ENCODE measurements at places on chromosomes 1 and 21.

GRCh38 chr1:176735201-176735600 is 272.2 kb downstream of the PAPPA2 start:
- no peak for DNase-seq

- peak; percentile 49 for DNase-seq
Observed at GRCh38 chr1:94456736-94457135, 38.5 kb downstream of the ABCD3 start.

DNA sequence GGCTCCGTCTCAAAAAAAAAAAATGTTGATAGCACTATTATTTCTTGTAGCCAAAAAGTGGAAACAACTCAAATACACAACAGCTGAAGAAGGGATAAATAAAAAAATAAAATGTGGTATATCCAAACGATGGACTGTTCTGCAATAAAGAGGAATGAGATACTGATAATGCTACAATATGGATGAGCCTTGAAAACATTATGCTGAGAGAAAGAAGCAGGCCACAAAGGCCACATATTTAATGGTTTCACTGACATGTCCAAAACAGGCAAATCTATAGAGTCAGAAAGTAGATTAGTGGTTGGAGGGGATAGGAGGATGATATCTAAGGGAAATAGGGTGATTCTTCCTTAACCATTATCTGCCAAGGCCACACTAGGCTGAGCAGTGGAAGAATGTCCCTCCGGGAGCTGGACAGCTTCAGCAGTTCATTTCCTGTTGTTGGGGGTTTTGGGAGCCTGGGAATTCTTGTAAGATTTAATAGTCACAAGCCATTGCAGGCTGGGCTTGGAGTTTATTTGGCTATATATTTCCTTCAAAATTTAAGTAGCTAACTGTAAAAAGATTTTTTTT is 53.5 kb downstream of the ST3GAL3 start:
- no peak for DNase-seq

GRCh38 chr1:84675106-84675505 is 15.2 kb downstream of the SSX2IP start:
- peak; percentile 23 for DNase-seq

DNA sequence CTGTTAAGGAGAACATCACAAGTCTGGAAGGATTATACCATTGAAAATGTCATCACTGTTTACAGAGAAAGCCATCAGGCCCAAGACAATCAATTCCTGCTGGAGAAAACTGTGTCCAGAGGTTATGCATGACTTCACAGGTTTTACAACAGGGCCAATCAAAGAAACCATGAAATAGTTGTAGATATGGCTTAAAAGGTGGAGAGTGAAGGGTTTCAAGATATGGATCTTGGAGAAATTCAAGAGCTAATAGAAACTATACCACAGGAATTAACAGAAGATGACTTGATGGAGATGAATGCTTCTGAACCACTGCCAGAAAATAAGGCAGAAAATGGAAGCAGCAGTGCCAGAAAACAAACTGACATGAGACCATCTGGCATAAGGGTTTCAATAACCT is 30.2 kb downstream of the USP1 start:
- DNase-seq: peak; percentile 2

DNA sequence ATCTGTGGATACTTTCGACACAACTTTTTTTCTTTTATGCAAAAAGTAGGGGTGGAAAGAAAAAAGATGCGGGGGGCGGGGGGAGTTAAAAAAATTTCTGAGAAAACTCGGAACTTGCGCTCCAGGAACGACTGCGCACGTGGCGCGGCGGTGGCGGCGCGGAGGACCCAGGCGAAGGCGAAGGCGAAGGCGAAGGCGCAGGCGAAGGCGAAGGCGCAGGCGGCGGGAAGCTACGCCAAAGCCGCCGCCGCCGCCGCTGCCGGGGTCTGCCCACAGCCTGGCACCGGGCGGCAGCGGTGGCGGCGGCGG is 208 bp upstream of the BARHL2 start:
- no peak for DNase-seq

DNA sequence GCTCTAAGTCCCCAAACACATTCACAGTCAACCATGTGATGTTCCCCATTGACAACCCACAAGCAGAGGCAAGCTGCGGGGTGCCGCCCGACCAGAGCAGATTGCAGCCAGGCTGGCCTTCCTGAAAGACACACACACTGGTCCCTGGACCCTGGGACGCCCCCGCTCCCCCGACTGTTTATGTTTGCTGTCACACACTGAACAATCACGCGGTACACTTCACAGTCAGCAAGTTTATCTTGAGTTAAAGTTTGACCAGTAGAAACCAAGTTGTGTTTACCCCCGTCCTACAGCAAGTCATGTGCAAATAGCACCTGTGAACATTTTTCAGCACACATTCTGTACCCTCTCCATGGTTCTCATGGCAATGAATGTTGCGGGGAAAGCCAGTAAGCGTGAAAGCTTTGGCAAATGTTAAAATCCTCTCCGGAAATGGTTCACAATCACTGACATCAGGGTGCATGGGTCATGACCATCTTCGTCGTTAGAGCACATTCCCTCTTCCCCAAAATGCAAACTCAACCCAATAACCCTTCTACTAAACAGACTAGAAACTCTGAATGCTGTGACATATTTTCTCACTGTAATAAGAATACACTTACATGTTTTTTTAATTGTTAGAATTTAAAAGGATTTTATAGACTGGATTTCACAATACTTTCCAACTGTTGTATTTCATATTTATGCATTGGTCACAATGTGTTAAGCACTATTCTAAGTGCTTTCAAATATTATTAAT is 33.3 kb upstream of the IRF2BP2 start:
- DNase-seq: no peak

GRCh38 chr1:167898578-167899222 is 15.2 kb downstream of the ADCY10 start:
- DNase-seq: no peak

DNA sequence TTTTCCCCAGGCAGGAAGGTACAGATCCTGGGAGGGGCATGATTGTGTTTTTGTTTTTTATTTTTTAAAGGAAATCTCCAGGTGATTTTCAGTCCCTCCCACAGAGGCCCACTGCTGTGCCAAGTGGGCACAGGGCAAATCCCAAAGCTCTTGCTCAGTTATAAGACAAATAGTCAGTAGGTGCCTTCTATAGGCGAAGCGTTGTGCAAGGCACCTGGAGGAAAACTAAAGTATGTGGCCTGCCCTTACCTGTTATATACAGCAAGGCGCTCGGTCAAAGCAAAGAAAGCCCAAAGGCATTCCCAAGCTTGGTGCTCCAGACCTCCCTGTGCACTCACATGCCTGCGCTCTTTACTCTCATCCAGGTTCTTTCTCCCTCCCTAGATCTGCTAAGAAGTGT is 81.0 kb downstream of the KCNJ15 start:
- no peak for DNase-seq

DNA sequence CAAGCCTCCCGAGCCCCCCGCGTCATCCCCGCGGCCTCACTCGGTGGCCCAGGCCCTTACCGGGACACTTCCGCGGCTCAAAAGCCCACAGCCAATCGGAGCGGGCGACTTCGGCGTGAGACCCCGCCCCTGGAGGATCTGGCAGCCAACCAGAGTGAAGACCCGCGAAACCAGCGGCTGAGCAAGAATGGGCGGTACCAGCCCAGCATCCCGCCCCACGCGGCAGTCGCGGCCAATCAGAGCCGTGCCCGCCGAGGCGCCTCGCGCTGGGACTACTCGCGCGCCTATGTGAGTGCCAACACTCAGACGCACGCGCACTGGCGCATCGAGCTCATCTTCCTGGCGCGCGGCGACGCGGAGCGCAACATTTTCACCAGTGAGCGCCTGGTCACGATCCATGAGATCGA is 22.5 kb downstream of the DISP3 start:
- no peak for DNase-seq

DNA sequence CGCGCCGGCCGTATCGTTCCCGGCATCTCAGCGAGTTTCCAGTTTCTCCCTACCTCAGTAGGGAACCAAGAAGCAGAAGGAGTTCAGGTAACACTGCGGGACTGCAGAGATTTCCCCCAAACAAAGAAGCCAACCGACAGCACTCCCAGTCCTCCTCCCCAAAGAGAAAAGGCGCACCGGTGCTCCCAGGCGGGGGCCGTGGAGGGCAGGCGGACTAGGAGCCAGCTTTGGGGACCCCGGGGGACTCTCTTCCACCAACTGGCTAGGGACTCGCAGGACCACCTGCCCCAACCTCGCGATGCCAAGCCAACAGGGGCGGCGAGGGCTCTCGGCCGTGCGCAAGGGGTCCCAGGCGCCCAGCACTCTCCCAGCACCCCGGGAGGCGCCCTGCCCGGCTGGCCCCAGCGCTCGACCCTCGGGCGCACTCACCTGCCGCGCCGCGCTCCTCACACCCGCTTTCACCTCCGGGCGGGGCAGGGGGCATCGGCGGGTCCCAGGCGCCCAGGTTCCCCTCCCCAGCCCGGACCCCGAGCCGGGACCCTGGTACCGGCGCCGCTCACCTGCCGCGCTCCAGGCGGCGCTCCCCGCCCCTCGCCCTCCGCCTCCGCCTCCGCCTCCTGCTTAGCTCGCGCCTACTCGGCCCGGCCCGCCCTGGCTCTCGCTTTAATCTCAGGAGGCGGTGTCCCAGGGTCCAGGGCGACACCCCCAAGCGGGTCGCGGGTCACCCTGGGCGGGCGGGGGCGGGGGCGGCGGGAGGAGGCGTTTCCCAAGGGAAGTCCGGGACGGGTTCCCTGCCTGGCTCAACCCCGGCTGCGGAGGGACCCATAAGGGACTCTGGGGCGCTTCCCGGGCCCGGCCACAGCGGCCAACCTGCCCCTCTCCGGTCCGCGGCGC is at the start of gene TMPRSS2:
Gene TMPRSS2, minus strand, starts transcription at position 638 of the 894 bp plus-strand sequence. CDS start 10,025 bp downstream, outside the sequence.
- DNase-seq: peak; percentile 25

DNA sequence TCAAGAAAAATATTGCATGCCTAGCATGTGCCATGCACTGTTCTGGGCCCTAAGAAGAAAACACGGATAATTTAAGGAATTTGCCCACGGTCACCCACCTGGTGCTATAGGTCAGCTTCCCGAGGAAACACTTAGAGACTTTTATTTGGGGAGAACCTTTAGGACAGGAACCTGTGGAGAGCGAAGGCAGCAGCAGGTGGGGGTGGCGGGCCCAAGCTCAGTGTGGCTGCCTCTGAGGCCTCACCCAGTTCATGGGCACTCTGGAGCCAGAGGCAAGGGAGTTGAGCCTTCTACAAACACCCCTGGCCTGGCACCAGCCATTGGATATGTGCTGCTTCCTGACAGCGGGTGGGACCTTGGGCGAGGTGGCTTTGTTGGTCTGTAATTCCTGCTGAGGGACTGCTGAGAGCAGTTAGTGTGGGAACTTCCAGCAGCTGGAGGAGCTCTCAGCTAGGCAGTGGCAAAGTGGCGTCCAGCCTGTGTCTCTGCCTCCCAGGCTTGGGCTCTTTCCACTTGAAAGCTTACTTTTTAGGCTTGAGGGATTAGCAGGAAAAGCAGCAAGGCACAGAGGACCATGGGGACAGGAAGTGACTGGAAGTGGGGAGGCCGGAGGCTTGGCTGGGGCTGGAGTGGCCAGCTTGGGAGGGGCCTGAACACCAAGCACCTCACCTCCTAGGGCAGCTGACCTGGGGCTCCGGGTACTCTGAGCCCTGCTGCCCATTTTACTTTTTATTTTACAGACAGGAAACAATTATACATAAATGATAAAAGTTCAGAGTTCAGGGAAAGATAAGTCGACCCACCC is 19.1 kb downstream of the MRPL37 start:
- DNase-seq: no peak

DNA sequence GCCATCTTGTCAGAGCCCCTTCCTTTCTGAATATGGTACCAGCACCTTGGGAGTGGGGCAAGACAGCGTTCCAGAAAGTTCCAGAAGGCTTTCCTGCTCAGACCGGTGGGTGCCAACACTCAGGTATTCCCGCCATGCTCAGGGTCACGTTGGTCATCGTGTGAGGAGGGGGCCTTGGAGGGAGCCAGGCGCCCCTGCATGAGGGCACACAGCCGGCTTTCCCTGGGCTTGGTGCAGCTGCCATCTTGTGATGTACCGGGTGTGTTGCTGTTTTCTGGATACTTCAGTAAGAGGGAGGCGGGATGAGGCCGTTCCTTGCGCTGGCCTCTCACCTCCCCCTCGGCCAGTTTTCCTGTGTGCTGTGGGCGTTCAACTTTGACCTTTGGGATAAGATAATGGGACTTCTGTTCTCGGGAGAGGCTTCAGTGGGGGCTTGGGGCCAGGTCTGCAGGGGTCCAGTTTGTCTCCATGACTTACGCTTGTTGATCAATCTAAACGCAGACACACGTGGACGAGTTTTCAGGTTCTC is 69.7 kb downstream of the PRDM16 start:
- DNase-seq: no peak

DNA sequence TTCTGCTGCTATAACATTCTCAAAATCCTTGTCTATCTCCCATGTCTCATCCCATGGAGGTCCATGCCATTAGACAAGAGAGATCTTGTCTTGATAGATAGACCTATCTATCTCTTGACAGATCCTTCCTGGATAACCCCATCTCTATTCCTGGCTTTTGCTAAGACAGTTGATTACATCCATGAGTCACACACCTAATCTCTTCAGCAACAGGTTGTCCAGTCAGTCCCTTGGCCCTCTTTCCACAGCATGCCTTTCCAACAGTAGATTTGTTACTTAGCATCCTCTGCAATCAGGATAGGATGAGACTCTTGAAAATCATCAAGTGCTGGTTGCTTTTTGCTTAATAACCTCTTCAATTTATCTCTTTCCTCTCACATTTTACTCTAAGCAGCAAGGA is 46.6 kb downstream of the TRMT1L start:
- DNase-seq: no peak

DNA sequence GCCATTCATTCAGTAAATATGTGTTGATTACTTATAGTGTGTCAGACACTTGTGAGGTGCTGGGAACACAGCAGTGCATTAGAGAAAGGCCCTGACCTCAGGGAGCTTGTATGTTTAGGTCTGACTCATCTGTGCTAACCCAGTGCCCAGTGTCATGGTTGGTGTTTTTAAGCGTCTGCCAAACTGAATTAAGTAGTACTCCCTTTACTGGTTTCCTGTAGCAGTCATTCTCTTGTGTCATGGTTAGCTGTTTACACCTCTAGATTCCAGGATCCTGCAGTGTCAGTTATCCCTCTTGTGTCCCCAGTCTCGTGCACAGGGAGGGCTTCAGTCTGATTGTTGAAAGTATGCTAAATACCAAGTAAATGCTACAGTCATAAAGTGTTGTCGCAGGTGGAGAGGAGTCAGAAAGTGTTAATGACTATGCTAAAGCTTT is 14.2 kb downstream of the UCK2 start:
- DNase-seq: peak; percentile 69

- no peak for DNase-seq
Observed at GRCh38 chr1:151356696-151357095, 9.6 kb upstream of the RFX5 start.

- DNase-seq: no peak
Observed at GRCh38 chr1:168146626-168147025, 9.9 kb upstream of the GPR161 start.

DNA sequence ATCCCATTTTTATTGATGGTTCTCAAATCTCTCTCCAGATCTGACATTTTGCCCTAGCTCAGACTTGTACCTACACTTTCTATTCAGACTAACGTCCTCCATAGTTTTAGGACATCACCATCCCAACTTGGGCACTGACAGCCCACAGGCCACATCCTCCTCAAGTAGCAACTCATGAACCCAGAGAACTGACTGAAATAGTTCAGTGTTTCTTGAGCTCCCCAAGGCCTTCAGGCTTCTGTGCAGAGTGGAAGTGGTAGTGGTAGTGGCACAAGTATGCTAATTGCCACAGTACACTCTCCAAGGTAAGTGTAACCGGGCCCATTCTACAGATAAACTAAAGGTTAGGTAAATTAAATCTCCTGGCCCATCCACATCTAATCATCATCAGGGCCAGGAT is 112.6 kb downstream of the SLC45A1 start:
- DNase-seq: no peak

- DNase-seq: peak; percentile 51
Observed at GRCh38 chr1:19113697-19114092, 96.4 kb downstream of the UBR4 start.

- DNase-seq: no peak
Observed at GRCh38 chr1:61338899-61339298, 256.5 kb downstream of the NFIA start.

All from M059J (cell line).